Activated CD4-positive, alpha-beta T cell treated with anti-CD3 and anti-CD28 coated beads for 4 hours (primary cell): ENCODE measurements at places on chromosomes 2 and 18.

DNA sequence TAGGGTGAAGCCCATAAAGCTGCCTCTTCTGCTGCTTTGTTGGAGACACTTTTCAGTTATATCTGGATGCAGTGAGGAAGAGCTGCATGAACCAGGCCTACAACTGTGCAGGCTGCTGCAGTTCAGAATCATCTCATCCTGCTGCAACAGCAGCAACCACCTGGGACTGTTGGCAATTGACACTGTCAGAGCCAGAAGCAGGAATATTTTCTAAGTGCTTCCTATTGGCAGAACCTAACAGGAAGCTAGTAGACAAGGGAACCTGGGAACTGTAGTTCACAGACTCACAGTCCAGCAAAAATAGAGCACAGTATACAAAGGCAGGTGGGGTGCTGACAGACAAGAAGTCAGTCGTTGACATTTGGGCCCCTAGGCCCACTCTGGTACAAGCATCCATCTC is 452.9 kb upstream of the SPRED2 start:
- DNase-seq, result no peak

DNA sequence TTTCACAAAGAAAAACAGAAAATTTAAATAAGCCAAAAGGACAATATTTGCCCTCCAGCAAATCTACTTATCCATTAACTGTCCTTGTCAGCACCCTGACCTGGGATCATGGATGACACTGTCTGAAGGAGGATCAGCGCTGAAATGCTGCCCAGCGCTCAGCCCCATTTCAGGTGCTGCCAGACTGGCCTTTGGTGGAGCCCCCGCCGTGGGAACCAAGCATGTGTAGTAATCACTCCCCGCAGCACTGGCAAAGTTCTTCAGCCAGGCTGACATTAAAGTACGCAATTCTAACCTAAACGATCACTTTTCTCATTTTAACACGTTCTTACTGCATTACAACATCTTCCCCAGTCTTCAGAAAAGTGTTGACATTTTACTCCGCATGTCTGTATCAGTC is 108.6 kb upstream of the GPC1 start:
- no peak for DNase-seq

DNA sequence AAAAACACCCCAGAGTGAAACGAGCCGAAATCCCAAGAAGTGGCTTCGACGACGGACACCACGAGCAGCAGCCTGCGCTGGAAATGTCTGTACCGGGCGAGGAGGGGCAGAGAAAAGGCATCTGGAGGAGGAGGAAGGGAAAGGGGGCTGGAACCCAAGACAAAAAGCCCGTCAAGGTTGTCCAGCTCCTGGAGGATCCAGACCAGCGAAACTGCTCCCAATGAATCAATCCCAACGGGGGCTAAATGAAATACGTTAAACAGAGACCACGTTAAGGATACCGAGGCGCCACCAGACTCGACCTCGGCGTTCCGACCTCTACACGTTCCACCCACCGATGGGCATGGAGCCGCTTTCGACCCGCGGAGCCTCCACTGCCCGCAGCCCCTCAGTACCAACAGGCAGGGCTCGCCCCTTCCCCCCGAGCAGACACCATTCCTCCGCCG is 400 bp downstream of the CCDC88A start:
- peak; percentile 11 for DNase-seq

DNA sequence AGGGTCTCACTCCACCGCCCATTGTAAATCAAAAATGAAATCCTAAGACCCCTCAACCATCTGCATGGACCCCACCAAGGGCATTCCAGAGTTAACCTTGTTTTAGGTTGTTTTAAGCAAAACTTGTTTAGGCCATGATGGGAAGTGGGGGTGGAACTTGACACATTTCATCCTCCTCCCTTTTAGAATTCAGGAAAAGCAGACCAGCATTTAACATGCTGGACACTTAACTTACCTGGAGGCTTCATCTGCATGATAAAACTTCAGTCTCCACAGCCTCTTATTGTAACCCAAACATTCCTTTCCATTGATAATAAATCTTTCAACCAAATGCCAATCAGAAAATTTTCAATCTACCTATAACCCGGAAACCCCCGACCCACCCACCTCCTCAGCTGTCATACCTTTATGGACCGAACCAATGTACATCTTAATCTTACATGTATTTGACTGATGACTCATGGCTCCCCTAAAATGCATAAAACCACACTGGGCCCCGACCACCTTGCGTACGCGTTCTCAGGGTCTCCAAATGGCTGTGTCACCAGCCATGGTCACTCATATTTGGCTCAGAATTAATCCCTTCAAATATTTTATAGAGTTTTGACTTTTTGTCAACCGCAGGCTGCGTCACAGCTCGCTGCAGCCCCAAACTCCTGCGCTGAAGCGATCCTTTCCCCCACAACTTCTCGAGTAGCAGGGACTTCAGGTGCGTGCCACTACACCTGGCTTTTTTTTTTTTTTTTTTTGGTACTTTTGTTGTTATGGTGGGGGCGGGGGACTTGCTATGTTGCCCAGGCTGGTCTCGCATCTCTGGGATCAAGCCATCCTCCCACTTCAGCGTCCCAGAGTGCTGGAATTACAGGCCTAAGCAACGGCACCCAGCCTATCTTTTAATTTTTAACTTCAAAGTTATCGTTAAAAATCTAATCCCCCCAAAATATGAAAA is 917 bp downstream of the MPPE1 start:
- no peak for DNase-seq

DNA sequence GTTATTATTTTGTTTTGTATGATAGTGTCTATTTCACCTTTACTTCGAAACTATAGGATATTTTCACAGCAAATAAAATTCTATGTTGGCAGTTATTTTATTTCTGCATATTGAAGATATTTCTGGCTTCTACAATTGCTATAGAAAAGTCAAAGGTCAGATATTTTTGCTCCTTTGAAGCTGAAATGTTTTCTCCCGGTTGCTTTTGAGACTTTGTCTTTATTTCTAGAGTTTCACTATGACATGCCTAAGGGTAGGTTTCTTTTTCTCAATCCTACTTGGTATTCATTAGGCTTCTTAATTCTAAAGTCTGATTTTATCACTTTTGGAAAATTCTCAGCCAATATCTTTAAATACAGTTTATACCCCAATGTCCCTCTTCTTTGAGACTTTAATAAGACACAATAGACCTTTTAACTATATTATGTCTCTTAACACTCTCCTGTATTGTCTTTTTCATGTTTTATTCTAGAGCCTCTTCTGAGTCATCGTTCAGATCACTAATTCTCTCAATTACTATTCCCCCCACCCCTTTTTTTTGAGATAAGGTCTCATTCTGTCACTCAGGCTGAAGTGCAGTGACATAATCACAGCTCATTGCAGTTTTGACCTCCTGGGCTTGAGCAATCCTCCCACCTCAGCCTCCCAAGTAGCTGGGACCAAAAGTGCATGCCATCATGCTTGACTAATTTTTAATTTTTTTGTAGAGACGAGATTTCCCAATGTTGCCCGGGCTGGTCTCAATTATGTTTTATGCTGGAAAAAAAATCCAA is 50.5 kb downstream of the USP37 start:
- DNase-seq, result no peak

DNA sequence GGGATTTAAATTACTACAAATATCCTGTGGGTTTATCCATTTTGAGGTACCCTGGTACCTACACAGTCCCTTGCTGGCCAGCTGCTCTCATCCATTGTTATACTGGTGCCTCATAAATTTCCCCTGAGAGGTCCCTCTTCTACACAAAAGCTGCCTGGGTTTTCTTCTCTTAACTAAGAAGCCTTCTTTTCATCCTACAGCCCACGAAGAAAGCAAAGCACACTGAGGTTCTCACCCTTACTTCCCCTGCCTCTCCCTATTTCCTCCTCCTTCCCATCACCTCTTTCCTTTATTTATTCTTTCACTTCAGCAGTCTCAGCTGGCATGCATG is 154.9 kb downstream of the CSRNP3 start:
- DNase-seq, result no peak

GRCh38 chr2:98347298-98348065 is 1.2 kb downstream of the CNGA3 start:
- no peak for DNase-seq

- no peak for DNase-seq
Observed at GRCh38 chr2:106105151-106105922, 88.8 kb downstream of the UXS1 start.

DNA sequence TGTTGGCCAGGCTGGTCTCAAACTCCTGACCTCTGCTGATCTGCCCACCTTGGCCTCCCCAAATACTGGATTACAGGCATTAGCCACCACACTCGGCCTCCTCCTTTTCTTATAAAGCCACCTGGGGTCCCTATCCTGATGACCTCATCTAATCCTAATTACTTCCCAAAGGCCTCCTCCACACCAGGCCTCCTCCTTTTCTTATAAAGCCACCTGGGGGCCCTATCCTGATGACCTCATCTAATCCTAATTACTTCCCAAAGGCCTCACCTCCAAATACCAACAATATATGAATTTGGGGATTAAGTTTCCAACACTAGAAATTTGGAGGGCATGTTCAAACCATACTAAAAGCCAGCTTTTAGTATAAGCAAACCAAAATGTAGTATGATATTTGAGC is 9.7 kb upstream of the RMC1 start:
- no peak for DNase-seq

- no peak for DNase-seq
Observed at GRCh38 chr2:54470266-54470938, 14.3 kb downstream of the SPTBN1 start.

DNA sequence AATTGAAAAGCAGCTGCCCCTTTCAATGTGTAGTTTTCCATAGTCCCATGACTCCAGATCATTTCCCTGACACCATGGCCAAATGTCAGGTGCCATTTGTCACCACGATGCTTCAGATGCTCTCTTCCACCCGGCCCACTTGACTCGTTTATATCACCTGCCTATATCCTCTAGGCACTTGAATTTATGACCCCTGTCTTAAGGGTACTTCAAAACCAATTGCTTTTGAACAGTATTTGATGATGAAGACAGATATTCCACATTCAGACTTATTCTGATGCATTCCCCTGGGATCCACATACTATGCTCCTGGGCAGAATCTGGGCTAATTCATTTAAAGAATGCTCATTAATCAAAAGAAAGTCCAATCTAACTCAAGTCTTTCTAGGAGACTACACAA is 16.9 kb upstream of the RHBDD1 start:
- DNase-seq, result no peak

DNA sequence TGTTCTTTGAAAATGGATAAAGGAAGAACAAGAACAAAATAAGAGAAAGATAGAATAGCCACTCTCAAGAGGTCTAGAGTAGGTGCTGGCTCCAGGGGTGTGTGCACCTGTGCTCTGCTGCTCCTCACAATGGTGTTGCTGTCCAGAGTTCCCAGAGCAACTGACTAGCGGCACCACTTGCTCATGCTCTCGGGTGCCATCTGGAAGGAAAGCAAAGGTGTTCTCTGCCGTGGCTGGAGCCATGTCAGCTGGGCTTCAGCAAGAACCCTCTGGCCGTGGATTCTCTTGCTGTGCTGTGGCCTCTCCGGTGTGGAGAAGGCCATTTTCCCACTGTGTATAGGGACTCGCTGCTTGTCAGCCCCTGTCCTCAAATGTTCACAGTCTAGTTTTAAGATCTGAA is 114.6 kb upstream of the TEX51 start:
- no peak for DNase-seq

DNA sequence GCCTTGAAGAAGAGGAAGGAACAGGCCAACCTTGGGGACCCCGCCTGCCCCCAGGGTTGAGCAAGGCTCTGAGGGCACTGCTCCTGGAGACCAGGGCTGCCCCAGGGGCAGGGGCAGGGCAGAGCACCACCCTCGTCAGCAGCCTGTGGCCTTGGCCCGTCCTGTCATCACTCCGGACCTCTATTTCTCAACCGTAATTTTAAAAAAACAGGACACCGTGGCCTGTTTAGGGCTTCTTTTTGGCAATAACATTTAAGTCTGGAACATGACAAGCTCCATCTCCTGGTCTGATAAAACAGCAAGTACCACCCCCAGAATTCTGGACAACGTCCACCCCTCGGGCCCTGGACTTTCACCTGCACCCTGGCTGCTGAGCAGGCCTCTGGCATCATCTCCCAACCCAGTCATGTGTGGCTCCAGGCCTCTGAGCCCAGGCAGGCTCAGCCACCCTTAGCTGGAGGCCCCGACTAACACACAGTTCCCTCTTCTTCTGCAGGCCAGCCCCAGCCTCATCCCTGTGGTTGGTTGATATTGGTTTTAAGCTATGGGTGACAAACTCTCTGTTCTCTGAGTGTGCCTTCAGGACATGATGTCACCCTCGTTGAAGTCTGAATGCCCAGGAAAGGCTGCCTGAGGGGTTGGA is 22.6 kb upstream of the ID2 start:
- no peak for DNase-seq

DNA sequence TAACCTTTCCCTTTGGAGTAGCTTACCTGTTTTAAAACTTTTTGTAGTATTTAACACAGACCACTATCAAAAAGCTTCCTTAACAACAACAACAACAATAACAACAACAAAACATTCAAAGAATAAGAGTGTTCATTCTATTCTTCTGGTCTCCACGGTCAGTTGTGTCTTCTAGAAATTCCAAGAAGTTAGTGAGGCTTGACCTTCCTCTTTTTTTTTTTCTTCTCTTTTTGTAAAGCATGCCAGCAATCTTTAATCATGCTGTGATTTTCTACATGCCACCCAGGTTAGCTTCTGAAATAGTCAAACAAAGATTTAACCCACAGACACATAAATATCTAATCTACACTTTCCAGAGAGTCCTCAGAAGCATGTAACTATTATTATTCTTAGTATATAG is 28.4 kb upstream of the KLHL14 start:
- DNase-seq, result no peak

- DNase-seq, result no peak
Observed at GRCh38 chr2:99865818-99866676, 276.3 kb downstream of the AFF3 start.

DNA sequence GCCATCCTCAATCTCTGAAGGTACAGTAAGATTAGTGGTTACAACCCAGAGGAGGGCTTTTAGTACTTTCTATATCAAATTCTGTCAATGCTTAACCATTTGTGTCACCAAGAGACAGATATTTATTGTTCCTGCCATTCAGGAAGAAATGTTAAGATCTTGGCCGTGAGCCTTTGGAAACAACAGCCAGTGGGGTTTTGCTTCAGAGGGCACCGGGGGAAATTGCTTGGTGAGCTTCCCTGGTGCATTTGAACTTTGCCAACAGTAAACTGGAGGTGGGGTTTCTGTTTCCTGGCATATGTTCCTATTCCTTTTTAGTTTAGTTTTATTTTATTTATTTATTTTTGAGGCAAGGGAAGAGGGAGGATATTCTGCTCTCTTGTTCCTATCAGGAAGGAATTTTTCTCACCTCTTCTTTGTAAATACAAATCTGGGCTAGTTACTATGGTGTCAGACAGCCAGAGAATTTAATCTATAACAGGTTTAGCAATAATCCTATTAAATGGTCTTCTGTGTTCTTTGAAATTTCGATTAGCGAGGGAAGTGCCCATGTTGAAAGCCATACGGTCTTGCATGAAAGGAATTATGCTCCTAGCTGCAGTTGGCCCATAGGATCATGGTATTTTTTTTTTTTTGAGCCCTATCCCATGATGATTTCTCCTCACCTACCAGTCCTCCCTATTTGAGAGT is 95.7 kb downstream of the MAIP1 start:
- DNase-seq, result no peak

DNA sequence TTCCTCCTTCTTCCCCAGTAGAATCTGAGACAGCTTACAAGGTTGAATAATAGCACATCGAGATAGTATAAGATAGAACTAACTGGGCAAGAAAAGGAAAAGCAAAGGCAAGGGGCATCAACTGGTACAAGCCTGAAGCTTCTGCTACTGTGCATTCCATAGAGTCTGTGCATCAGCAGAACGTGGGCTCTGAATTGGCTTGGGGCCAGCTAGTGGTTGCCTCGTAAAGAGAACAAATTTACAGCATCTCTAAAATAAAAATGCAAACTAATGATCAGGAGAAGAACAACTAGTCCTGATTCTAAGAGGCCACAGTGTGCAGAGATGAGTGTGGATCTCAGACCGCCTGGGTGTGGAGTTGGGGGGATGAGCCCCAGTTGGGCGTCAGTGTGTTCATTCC is 36.6 kb downstream of the UPP2 start:
- no peak for DNase-seq
